ENCODE measurements at places on chromosomes 3 and 15.

- no peak for DNase-seq
Measured at GRCh38 chr3:171321559-171322360, 138.4 kb downstream of the TNIK start.

DNA sequence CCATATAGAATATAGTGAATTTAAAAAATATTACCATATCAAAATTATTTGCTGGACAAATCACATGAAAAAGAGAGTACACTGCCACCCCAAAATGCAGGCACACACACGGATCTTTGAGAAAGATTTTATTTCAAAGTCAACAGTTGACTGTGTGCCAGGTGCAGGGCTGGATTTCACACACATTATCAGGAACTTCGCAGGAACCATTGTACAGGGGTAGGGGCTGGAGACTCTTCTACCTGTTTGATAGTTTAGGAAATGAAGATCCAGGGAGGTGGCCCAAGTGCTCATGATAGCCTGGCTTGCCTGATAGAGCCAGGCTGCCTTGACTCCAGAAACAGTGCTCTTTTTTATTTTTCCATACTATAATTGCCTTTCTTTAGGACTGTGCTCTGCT lies 54.2 kb downstream of the IL1RAP start:
- DNase-seq = no peak

DNA sequence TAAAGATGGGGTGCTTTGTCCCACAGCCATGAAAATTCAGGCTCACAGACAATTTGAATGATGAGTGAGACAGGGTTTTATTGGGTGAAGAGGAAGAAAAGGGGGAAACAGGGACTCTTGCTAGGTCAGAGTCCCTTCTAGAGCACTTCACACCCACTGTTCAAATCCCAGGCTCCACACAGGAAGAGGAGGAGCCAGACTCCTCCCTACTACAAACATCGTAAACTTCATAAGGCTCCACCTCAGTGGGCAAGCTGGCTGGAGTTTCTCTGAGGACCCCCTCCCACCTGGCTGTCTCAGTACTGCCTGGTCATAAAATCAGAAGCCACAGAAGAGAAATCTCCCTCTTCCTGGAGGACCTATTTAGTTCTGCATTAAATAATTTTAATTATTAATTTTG lies 80.3 kb upstream of the KCNMB2 start:
- DNase-seq = no peak

- DNase-seq = no peak
Measured at GRCh38 chr3:136186344-136186743, 9.8 kb downstream of the MSL2 start.

- no peak for DNase-seq
Measured at GRCh38 chr3:156655819-156656550, 18.4 kb upstream of the TIPARP start.

- no peak for DNase-seq
Measured at GRCh38 chr15:78399091-78399490, 38.9 kb upstream of the IREB2 start.

DNA sequence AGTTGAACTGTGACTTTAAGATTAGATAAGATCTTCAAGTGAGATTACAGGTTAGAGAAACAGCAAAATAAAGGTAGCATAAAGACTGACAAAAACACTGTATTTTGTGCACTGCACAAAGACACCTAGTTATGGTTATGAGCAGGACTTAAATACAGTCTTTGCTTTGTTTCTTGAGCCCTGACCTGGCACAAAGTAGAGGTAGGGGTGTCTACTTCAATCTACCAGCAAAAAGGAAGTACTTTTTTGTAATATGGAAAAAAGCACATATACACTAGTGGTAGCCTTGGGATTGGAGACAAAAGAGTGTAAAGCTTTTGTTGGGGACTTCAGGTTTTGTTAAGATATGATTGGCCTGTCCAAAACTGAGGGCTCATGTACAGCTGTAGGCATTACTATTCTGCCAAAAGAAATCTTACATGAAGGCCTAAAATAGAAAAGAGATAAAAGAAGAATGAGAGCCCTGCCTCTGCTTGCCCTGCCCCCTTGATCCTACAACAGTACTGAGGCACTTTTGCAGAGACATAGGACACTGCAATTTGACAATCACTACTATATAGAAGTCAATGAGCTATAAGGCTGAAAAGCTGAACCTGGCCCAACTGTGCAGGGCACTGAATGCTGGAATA lies 194.3 kb downstream of the CBLB start:
- DNase-seq = no peak

- no peak for DNase-seq
Measured at GRCh38 chr3:44996556-44996969, 20.5 kb downstream of the EXOSC7 start.

- no peak for DNase-seq
Measured at GRCh38 chr3:43478118-43478785, 143.6 kb downstream of the ANO10 start.

- no peak for DNase-seq
Measured at GRCh38 chr15:96969732-96970710, 639.5 kb downstream of the NR2F2 start.

DNA sequence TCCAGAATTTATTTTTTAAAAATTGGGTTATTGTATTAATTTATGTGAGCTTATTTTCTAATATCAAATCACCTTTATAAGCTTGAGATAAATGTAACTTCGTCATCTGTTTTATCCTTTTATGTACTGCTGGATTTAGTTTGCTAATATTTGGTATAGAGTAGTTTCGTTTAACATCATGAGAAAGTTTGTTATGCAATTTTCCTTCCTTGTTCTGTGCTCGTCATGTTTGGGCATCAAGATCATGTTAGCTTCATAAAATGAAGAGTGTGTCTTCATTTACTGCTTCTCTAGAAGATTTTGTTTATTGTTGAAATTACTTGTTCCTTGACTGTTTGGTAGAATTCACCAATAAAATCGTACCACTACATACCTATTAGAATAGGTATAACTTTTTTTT lies 262.1 kb upstream of the SATB1 start:
- DNase-seq = no peak

DNA sequence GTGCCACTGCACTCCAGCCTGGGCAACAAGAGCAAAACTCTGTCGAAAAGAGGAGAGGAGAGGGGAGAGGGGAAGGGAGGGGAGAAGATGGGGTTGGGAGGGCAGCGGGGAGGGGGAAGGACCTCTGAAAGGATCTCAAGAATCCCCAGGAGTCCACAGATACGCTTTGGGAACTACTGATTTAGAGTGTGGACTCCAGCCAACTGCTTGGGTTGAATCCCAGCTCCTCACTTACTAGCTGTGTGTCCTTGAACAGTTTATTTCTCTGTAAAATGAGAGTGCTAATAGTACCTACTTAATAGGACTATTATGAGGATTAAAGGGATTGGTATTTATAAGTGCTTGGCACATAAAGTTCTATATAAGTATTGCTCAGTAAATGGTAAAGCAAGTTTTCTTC lies 45.0 kb upstream of the FAH start:
- DNase-seq = no peak

DNA sequence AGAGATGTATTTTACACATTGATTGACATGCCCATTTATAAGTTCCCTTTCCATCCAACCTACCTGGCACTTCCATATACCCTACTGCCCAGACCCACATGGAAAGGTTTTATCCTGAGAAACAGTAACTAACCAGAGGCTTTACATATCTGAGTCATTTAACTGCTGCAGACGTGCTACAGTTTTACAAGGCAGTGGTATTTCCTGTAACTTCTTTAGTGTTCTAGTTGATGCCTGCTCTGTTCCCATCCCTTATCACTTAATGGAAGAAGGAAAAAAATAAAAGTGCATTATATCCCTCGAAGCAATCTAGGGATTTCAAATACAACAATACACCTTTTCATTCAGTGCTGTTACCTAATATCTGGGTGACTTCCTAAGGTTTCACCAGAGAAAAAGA lies 107.1 kb downstream of the TMCO5A start:
- DNase-seq = no peak

DNA sequence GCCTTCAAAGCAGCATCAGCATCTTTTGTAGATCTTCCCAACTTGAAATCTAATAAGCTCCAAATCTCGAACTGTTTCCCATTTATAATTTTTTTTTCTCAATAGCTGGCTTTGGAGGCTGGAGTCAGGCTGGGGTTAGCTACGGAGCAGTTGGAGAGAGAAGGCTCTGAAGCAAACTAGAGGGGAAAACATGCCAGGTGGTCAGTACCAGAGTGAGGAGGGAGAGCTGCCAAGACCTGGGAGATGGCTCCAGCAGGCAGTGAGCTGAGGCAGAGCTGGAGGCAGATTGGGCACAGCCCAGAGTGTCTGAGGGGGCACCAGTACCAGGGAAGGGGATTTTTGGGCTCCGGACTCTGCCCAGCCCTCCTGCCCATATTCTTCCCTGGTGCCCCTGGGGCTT lies 311.2 kb downstream of the RPLP1 start:
- DNase-seq = no peak

DNA sequence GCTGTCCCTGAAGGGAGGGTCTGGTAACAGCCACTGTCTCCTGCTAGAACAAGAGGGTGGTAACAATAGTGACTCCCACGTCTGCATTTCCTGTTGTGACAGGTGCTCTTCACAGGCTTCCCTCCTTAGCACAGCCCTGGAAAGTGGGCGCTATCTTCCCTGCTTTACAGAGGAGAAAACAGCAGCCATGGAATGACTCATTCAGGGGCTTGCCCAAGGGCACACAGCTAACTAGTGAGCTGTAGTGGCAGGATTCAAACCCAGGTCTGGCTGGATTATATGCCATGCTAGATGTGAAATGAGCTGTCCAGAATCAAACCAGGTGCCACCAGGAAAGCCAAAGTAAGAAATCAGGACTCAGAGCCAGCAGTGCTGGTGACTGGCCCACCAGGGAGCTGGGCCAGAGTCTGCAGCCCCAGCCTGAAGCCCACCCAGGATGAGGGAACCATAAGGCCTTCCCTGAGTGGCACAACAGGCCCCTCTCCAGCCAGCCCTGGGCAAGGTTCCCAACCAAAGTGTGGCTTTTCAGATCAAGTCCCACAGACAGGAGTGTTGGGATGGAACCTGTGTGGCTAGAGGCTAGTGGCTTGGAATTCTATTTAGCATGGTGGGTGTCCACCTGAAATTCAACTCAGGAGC lies 102.4 kb downstream of the ETFA start:
- DNase-seq = no peak

GRCh38 chr3:159751146-159751545 lies 237.5 kb upstream of the IL12A start:
- no peak for DNase-seq

DNA sequence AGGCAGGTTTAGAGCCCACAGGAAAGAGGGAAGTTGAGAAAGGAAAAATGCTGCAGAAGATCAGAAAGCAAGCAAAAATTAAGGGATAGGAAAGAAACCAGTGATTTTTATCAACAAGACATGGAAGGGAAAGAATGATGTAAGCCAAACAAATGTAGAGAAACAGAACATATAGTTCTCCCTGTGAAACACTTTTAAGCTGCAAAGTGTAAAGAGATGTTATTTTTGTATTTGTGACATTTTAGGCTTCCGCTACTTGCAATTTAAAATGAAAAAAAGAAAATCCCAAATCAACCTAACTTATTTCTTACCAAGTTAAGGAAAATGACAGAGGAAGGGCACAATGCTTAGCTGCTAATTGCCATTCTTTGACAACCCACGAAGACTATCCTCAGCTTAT lies 111.6 kb downstream of the PDCD6IP start:
- no peak for DNase-seq

DNA sequence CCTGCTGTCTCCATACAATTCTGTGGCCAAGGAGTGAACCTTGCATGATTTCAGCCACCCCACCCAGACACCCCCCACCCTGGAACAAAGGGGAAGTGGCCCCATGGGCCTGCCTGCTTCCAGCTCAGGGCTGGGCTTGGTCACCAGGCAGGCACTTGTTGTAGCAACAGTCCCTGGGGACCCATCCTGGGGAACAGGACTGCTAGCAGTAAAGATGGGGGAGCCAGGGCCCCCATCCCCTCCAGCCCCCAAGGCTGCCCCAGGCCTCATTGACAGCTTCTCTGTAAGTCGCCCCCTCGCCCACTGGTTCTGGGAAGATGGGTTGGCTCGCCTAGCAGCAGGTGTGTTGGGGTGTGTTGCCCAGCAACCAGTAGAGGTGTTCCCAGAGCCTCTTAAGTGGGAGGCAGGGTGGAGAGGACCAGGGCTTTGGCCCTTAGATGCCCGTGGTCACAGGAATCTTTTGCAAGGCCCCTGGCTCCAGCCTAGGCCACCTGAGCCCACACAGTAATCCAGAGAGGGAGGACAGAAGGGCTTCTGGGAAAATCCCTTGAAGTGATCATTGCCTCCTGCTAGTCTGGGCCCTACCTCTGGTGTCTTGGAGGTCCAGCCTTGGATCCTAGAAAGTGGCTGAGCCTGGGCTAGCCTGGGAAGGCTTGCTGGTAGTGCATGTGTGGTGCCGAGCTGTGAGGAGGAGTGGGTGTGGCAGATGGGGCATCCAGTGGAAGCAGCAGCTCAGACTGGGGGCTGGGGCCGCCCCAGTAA lies 48.9 kb downstream of the CYP11A1 start:
- DNase-seq = no peak

DNA sequence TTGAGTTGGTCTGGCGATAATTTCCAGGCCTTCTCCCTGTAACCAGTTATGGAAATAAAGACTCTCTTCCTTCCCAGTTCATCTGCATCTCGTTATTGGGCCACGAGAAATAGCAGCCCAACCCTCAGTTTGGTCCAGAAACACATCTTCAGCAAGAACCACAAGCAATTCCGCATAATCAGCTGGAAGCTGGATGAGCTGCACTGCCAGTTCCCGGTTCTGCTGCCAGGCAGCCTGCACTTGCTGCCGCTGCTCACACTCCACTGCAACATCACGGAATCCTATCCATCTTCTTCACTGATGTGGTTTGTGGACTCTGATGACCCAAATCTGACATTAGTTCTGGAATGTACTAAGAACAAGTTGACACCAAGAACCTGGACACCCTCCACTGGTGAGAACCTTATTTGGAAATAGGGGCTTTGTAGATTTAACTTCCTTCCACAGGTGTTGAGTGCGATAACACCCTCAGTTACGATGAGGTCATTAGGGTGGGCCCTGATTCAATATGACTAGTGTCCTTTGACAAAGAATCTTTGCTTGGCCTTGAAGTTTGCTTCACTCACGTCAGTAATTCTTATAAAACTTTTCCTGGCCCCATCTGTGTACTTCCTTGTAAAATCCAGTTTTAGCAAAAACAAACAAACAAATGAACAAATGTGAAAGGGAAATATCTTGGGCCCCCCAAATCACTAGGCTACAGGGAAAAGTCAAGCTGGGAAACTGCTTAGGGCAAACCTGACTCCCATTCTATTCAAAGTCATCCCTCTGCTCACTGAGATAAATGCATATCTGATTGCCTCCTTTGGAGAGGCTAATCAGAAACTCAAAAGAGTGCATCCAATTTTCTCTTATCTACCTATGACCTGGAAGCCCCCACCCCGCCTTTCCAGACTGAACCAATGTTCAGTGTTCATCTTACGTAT lies 221.9 kb upstream of the PROK2 start:
- no peak for DNase-seq

- DNase-seq = no peak
Measured at GRCh38 chr15:75597667-75598341, 18.7 kb upstream of the PTPN9 start.

- DNase-seq = no peak
Measured at GRCh38 chr3:62093025-62093424, 280.3 kb downstream of the FEZF2 start.

- no peak for DNase-seq
Measured at GRCh38 chr3:123385981-123386380, 62.9 kb downstream of the ADCY5 start.
